ENCODE measurements at places on chromosomes 16 and 17. TPM values are rescaled to one million over a fixed set of nuclear protein-coding genes. Genes with fewer than 3 reads are reported as not detected.
A peak's percentile ranks its signal among the peaks of the same experiment; 100 is the strongest.

Gene NGFR
- total RNA-seq, result 3.7 TPM

Gene CCL7
- total RNA-seq, result not detected

Gene OR2C1
- not detected for total RNA-seq

Gene ZFP3
- 7.6 TPM for total RNA-seq

Gene NLRC3
- 12.3 TPM for total RNA-seq

Gene NPIPB6
- total RNA-seq, result 12.7 TPM

Gene DLX4
- total RNA-seq, result not detected

DNA sequence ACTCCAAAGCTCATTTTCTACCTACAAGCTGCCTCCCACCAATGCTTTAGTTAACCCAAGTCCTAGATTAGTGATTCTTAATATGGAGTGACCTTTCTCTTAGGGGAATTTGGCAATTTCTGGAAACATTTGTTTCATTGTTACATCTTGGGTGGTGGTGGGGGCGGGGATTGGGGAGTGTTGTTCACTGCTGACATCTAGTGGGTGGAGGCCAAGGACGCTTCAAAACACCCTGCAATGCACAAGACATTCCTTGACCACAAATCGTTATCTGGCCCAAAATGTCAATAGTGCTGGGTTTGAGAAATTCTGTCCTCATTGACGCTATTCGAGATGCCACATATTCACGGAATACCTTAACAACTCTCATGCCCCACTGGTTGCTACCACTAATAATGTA, 282.9 kb downstream of the RBFOX1 start:
- no peak overlapping the region for H3K4me3 ChIP-seq
- H3K4me1 ChIP-seq, result no peaks in the 10 kb centered on the region
- H3K36me3 ChIP-seq, result no peaks in the 10 kb centered on the region
- no peak overlapping the region for H3K27ac ChIP-seq
- H3K27me3 ChIP-seq, result no peaks in the 10 kb centered on the region

GRCh38 chr17:32558997-32559650, 72.3 kb downstream of the CDK5R1 start:
- H3K27ac ChIP-seq, result no peak overlapping the region
- H3K36me3 ChIP-seq, result no peaks in the 10 kb centered on the region
- no peaks in the 10 kb centered on the region for H3K27me3 ChIP-seq
- no peak overlapping the region for H3K4me3 ChIP-seq

DNA sequence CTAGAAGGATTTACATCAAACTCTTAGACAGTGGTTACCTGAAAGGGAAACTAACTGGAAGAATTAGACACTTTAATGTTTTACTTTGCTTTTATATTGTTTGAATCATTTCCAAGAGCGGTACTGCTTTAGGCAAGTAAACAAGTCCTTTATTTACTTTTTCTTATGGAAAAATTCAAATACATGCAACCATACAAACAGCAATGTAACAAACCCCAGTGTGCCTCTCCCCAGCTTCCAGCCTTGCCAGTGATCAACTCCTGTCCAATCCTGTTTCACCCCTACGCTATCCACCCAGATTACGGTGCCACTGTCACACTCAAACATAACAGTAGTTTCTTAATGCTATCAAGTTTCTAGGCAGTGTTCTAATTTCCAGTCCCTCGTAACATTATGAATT, 85.9 kb downstream of the C16orf95 start:
- DNase-seq, result no peak
- H3K36me3 ChIP-seq, result no peaks in the 10 kb centered on the region
- H3K27me3 ChIP-seq, result no peaks in the 10 kb centered on the region
- no peaks in the 10 kb centered on the region for H3K4me1 ChIP-seq
- no peak overlapping the region for H3K4me3 ChIP-seq

- no peaks in the 10 kb centered on the region for H3K36me3 ChIP-seq
- no peak overlapping the region for H3K4me3 ChIP-seq
- no peaks in the 10 kb centered on the region for H3K27me3 ChIP-seq
- no peaks in the 10 kb centered on the region for H3K4me1 ChIP-seq
- no peak for DNase-seq
Observed at GRCh38 chr17:70130289-70130688, 39.0 kb upstream of the KCNJ2 start.

DNA sequence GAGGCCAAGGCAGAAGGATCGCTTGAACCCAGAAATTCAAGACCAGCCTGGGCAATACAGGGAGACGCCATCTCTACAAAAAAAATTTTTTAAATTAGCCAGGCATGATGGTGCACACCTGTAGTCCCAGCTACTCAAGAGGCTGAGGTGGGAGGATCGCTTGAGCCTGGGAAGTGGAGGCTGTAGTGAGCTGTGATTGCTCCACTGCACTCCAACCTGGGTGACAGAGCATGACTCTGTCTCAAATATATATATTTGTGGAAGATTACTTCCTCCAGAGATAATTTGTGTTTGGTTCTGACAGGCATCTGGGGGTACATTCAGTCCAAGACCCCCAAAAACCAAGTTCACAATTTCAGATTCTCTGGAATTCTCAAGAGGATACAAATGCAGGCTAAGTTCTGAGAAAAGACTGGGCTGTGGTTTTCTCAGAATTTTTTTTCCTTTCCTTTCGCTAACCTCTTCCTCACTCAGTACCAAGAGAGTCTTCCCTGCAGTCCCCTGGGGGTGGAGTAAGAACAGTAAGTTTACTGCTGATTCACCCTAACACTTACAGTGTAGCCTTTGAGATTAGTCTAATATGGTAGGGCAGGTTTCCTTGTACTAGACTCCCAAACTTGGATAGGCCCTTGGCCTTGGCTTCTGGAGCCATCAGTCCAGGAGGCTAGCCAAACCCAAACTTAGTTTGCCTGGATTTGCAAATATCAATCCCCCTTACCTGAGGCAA, 15.1 kb downstream of the GSDMB start:
- no peak overlapping the region for H3K27ac ChIP-seq
- H3K36me3 ChIP-seq, result no peaks in the 10 kb centered on the region
- no peaks in the 10 kb centered on the region for H3K27me3 ChIP-seq
- no peaks in the 10 kb centered on the region for H3K4me1 ChIP-seq
- no peak overlapping the region for H3K4me3 ChIP-seq

- DNase-seq, result no peak
- H3K27ac ChIP-seq, result no peak overlapping the region
- H3K4me3 ChIP-seq, result no peak overlapping the region
- H3K36me3 ChIP-seq, result peaks cover 20% of the 10 kb centered on the region
Observed at GRCh38 chr16:30110661-30111060, 2.7 kb downstream of the GDPD3 start.

DNA sequence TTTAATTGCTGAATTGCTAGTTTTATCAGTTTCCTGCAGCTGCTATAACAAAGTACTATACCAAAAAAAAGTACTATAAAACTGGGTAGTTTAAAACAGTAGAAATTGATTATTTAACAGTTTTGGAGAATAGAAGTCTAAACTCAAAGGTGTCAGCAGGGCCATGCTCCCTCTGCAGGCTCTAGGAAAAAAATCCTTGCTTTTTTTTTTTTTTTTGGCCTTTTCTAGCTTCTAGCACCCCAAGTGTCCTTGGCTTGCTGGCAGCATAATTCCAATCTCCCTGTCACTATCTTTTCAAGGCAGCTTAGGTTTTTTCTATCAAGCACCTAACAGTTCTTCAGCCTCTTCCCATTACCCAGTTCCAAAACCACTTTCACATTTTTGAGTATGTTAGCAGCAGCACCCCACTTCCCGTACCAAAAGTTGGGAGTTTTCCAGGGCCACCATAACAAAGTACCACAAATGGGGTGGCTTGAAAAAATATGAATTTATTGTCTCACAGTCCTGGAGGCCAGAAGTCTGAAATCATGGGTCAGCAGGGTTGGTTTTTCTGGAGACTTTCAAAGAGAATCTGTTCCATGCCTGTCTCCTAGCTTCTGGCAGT, 37.4 kb downstream of the BPTF start:
- no peak overlapping the region for H3K27ac ChIP-seq
- peaks cover 7% of the 10 kb centered on the region for H3K4me1 ChIP-seq
- no peaks in the 10 kb centered on the region for H3K36me3 ChIP-seq
- H3K4me3 ChIP-seq, result no peak overlapping the region
- DNase-seq, result no peak
- no peaks in the 10 kb centered on the region for H3K27me3 ChIP-seq

GRCh38 chr16:75996491-75996890, 270.2 kb upstream of the CPHXL start:
- no peaks in the 10 kb centered on the region for H3K4me1 ChIP-seq
- no peak overlapping the region for H3K4me3 ChIP-seq
- DNase-seq, result no peak
- no peaks in the 10 kb centered on the region for H3K27me3 ChIP-seq
- H3K36me3 ChIP-seq, result no peaks in the 10 kb centered on the region
- no peak overlapping the region for H3K27ac ChIP-seq

DNA sequence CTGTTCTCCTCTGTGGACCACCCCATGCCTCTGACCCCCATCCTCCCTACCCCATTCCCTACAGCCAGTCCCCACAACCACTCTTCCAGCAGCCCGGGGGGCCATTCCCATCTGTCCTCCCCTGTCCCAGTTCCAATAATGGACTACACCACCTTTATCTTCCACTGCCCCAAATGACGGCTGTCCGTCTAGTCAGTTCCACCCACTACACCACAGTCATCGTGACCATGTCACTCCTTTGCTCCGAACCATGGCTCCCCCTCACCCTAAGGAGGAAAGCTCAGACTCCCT, 15.3 kb downstream of the PDP2 start:
- no peaks in the 10 kb centered on the region for H3K36me3 ChIP-seq
- H3K4me3 ChIP-seq, result no peak overlapping the region
- no peak for DNase-seq
- peaks cover 38% of the 10 kb centered on the region for H3K4me1 ChIP-seq

DNA sequence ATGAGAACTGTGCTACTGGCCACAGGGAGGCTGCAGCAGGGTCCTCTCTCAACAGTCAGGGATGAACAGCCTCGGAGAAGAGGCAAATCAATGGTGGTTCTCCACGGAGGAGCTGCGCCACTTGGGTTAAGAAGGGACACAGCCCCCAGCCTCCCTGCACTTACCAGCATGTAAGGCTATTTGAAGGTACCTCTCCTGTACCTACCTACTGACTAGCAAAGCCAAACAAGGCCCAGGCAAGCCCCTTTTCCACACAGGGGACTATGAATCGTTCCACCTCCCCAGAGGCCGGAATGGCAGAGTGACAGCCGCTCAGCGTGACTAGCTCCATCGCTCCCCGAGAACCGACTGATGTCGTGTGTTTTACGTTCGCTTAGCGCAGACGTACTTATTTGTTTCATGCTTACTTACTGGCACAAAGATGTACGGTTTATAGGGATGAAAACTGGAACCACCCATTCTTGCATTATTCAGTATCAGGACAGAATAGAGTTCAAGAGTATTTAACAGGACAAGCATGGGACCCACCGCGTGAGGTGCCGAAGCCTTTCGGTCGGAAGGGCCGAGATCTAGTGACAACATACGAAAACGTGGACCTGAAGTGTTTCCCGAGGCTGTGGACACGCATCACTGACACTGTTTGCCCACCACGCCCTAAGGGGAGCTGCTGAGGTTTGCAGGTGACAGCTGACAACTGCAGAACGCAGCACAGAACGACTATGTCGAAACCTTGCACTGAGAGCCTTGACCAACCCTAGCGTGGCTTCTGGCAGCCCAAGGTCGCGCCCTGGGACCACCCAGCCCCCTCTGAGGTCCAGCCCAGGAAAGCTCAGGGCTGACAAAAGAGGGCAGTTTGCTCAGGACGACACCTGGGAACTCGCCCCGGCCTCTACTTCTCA, 1.0 kb downstream of the TEPSIN start:
- DNase-seq, result no peak
- H3K36me3 ChIP-seq, result no peaks in the 10 kb centered on the region
- peaks cover 15% of the 10 kb centered on the region for H3K4me1 ChIP-seq
- no peaks in the 10 kb centered on the region for H3K27me3 ChIP-seq
- peak overlapping the region; percentile 75 for H3K27ac ChIP-seq

- no peaks in the 10 kb centered on the region for H3K27me3 ChIP-seq
- DNase-seq, result no peak
- H3K27ac ChIP-seq, result peak overlapping the region; percentile 45
- peaks cover 8% of the 10 kb centered on the region for H3K4me1 ChIP-seq
- H3K36me3 ChIP-seq, result no peaks in the 10 kb centered on the region
- no peak overlapping the region for H3K4me3 ChIP-seq
Observed at GRCh38 chr16:56246051-56246817, 54.9 kb downstream of the GNAO1 start.

DNA sequence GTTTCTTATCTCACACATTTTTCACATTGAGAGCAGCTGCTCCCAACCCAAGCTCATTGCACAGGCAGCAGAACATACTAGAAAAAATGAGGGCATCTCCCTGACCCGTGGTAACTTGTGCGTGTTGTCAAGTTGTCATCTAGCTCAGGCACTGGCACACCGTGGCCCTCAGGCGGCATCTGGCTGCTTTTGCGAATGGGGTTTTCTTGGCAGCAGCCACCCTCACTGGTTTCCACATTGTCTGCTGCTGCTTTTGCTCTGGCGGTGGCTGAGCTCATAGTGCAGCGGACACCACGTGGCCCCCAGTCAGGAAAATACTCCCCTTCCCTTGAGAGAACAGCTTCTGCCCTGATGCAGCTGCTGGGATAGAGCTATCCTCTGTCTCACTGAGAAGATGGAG, 9.4 kb upstream of the TEDC2 start:
- H3K27ac ChIP-seq, result no peak overlapping the region
- no peaks in the 10 kb centered on the region for H3K36me3 ChIP-seq
- no peak for DNase-seq
- no peak overlapping the region for H3K4me3 ChIP-seq
- H3K27me3 ChIP-seq, result no peaks in the 10 kb centered on the region

GRCh38 chr17:78819806-78820792, 20.5 kb downstream of the USP36 start:
- no peak overlapping the region for H3K4me3 ChIP-seq
- peak overlapping the region; percentile 62 for H3K27ac ChIP-seq
- H3K27me3 ChIP-seq, result no peaks in the 10 kb centered on the region
- H3K4me1 ChIP-seq, result no peaks in the 10 kb centered on the region
- DNase-seq, result no peak

DNA sequence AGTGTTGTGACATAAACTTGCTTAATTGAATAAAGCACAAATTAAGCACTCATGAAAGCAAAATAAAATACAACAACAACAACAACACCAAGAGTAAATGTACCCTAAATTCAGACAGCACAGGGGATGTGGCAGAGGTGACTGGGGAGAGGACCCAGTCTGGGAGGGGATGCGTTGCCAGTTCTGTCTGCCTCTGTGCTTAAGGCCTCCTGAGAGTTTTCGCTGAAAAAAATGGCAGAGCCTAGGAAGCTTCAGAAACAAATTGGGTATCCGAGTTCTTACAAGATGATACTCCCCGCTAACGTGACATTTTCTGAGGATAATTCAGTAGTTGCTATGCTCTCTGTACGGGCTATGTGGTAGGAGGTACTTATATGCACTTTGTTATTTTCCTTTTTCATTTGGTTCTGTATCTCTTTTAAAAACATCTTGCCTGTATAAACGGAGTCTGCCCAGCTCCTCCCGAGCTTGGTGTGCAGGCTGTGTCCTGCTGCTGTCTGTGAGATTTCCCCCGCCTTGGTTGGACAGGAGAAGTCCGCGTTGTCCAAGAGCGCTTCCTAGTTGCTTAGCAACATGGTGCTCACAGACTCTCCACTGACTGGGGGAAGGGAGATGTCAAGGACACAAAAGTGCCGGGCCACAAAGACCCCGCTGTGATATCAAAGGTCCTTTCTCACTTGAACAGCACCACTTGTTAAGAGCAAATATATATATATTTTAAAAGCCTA, 134.2 kb upstream of the CPHXL start:
- H3K4me3 ChIP-seq, result no peak overlapping the region
- H3K4me1 ChIP-seq, result no peaks in the 10 kb centered on the region
- no peak overlapping the region for H3K27ac ChIP-seq
- H3K27me3 ChIP-seq, result peaks cover 6% of the 10 kb centered on the region

- H3K27me3 ChIP-seq, result no peaks in the 10 kb centered on the region
- peaks cover 15% of the 10 kb centered on the region for H3K4me1 ChIP-seq
- no peak overlapping the region for H3K4me3 ChIP-seq
- no peak overlapping the region for H3K27ac ChIP-seq
- H3K36me3 ChIP-seq, result no peaks in the 10 kb centered on the region
Observed at GRCh38 chr17:38697061-38697820, 7.8 kb upstream of the MLLT6 start.

GRCh38 chr17:78974635-78975591, 4.8 kb downstream of the LGALS3BP start:
- H3K27ac ChIP-seq, result peak overlapping the region; percentile 78
- H3K27me3 ChIP-seq, result no peaks in the 10 kb centered on the region
- no peak overlapping the region for H3K4me3 ChIP-seq
- H3K36me3 ChIP-seq, result no peaks in the 10 kb centered on the region
